ENCODE measurements at places on chromosomes 1 and 21.

GRCh38 chr1:9785406-9785805, 38.4 kb downstream of the CLSTN1 start:
- DNase-seq = no peak

- DNase-seq = no peak
Observed at GRCh38 chr1:44608141-44608540, 66.1 kb downstream of the TMEM53 start.

DNA sequence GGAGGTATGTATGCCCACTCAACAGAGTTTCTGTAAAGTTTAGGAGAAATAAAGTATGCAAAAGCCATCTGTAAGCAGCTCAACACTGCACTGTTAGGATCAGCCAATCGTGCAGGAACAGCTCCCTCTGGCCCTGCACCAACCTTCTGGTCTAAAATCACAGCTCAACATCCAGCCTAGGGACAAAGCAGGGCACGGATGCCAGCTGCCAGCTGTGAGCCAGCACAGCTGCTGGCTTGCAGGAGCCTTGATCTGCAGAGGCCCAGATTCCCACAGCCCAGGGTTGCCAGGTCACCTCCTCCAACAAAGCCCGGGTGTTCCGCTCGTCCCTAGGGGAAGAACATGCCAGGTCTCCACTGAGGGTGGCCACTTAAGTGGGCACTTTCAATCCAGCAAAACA, 8.6 kb downstream of the ACOT7 start:
- DNase-seq = no peak

DNA sequence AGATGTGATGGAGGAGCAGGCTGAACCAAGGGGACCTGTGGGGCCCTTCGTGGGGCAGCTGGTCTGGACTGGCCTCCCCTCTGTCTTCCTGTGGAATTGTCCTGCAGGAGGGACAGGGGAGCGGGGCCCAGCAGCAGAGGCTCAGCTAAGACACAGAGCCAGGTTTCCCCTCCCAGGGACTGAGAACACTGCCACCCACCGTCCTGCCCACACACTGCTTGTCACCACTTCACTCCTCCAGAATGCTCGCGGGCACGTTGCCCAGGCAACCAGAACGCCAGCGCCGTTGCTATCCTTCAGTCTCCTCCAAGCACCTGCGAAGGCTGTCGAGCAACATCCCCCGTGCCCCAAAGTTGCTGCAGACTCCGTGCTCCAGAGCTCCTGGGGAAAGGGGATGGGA, 46.4 kb downstream of the AJAP1 start:
- no peak for DNase-seq

DNA sequence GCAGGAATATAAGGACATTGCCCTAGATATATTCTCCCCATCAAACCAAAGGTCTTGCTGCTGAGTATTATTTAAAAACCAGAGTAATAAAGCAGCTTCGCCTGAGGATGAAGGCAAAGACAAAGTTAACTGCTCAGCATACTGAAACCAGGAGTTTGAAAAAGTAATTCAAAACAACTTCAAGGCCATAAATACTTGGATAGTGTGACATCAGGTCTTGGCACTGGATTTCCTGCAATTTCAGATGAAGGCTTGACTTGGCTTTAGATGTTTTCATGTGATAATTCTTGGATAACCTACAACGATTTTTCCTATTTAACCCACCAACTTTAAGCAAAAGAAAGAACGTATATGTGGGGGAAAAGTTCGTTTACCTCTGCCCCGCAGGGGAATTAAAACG, 10.6 kb downstream of the SOD1 start:
- DNase-seq = no peak

- DNase-seq = no peak
Observed at GRCh38 chr1:190124068-190124467, 353.6 kb downstream of the BRINP3 start.

DNA sequence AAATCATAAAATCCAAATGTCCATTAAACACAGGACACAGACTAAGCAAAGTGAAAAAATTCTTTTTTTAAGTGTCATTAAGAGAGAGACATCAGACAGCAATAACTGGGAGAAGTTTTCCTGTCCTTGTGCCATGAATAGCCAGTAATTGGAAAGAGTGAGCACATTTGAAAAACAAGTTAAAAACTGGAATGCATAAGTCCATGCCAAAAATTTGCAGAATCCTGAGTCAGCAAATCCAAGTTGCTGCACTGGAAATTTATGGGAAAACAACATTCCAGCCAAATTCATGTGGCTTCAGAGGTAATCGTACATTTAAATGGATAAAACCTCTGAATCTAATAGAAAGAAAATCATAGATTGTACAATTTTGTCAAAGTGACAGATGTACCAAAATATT, 291.4 kb downstream of the LRRC40 start:
- DNase-seq = peak; percentile 79

DNA sequence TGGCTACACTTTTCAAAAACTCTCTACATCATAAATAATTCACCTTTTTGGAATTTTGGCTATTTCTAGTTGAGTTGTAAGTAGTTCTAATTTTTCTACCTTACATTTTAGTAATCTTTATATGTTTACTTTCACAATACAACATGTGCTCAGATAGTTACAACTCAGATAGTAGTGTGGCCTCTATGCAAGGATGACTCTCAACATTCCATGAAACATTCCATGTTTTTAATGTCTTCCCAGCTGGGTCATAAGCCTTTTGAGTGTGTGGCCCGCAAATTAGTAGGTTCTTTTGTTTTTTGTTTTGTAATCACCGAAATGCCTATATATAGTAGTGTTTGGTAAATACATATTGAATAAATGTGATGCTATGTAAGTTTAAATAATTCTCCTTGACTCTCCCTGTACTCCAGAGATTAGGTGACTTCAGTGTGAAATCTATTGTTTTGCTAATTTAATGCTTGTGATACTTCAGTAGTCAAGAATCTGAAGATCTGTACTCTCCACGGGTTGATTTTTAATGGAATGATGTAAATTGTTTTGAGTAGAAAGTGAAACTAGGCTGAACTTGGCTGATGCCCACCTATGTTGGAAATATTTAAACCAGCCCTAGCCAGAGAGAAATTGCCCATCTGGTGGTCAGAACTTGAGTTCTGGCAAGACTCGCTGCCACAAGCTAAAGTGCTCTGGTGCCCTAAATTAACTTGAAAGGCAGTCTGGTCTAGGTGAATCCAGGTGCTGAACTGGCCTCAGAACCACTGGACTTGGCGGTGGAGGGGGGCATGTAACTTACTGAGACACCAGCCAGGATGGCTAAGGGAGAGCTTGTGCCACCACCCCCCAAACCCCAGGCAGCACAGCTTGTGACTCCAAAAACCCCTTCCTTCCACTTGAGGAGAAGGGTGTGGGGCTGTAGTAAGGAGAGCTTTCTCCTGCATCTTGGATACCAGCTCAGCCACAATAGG, 165.6 kb downstream of the USP25 start:
- DNase-seq = no peak

DNA sequence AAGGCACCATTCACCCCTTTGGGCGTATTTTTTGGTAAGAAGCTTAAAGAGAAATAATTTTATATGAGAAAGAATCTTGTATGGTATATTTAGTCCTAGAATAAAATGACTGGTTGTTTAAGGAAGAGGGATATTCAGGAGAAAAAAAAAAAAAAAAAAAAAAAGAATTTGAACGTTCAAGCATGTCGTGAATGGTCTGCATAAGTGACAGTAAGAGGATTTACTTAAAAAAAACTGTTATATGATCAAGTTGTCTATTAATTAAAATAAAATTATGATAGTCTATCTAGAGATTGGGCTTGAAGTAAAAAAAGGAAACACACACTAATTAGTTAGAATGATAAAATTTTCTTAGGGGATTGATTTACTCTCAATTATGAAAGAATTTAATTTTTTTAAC, 11.7 kb upstream of the OR14I1 start:
- no peak for DNase-seq

DNA sequence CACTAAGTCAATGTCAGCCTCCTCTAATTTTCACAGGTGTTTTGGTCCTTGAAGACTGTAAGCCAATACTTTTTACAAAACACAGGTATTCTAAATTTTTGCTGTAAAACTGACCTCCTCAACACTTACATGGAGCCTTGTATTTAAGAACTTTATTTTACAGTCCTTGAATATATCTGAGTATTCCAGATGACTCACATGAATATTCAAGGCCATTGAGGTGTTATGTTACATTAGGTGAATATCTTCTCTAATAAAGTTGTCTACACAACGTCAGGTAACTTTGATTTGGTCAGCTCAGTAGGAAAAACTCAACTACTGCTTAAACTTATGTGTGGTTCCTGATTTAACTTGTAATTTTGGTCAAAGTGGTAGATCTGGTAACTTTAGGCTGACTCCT, 254.2 kb downstream of the OLFM3 start:
- no peak for DNase-seq

- DNase-seq = no peak
Observed at GRCh38 chr1:205287767-205288559, 33.6 kb downstream of the NUAK2 start.

DNA sequence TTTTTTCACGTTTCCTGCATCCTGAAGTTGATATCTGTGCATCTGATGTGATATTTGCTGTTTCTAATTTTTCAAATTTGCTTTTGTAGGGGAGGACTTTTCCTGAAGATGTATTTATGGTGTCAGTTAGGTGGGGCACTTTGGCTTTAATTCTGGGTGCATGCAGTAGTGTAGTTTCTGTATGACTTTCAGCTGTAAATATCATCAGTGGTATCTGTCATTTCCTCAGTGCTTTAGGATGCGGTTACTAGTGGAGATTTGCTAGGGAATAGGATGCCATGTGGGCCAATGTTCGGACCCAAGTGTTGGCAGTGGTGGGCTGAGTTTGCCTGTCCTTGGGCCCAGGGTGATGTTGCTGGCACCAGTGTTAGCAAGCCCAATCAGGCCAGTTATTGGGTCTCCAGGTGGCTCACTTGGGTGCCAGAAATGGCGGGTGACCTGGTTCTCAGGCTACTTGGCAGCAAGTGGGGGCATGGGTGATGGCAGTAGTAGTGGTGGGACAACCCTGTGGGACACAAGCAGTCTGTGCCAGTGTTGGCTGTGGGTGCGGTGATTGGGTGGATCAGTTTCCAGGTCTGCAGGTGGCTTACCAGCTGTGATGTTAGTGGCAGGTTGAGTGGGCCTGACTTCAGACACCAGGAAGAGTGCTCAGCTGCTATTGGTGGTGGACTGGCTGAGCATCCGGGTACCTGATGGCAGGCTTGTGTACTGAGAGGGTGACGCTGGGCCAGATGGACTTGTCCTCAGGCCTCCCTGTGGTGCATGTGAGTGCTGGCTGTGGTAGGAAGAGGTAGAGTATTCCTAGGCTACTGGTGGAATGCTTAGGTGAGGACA, 24.4 kb downstream of the CD55 start:
- no peak for DNase-seq

DNA sequence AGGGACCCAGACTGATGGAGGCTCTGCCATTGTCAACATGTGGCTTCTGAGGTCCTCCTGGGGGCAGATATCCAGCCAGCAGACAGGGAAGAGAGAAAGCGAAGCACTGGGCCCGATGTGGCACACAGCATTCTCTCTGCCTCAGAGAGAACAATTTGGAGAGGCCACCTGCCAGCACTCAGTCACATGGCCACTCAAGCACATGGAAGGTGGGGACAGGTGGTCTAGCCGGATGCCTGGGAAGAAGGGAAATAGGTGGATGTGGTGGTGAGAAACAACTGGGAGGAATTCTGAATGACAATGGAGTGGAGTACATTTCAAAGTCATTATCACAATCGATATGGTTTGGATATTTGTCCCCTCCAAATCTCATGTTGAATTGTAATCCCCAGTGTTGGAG, 109.0 kb downstream of the UBE2U start:
- no peak for DNase-seq

All from BJ (cell line).